ENCODE measurements at places on chromosomes 3 and 15.

- no peak for DNase-seq
Measured at GRCh38 chr15:21260966-21261395, 179.3 kb downstream of the POTEB3 start.

GRCh38 chr15:50257332-50257731 lies 8.2 kb downstream of the HDC start:
- no peak for DNase-seq

DNA sequence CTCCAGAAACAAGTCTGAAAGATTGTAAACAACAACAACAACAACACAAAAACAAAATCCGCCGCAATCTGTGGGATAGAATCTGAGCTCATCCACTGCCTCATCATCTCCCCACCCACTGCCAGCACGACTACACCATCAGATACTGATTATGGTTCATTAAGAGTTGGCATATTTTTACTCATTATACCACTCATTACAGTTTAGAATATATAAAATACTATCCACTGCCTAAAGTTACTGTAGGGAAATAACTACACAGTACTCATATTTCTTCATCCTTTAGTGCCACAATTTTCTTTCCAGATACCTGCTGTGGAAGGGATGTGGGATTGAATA lies 152.5 kb upstream of the PEX5L start:
- no peak for DNase-seq

DNA sequence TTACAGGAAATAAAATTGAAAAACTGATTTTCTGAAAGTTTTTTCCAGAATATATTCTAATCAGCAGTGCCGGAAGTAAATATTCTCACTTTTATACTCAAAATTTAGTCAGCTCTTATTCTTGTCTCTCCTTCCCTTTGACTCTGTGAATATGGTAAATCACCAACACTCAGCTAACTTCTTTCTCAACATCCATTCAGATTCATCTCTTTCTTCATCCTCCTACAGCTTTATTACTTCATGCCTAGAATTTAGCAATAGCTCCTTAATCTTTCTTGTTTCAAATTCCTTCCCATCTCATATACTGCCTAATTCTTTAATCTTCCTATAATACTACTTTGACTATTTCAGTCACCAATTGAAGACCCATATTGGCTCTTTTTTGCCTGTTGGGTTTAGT lies 67.9 kb downstream of the FGF7 start:
- DNase-seq: no peak

- peak; percentile 19 for DNase-seq
Measured at GRCh38 chr3:138946663-138947494, at the start of the genes FOXL2 and FOXL2NB. TSS of gene FOXL2 (minus strand) at chr3:138947137. CDS start at chr3:138946722, 415 bp downstream. TSS of gene FOXL2NB (plus strand) at chr3:138947217. CDS start at chr3:138947365, 148 bp downstream.

GRCh38 chr3:152346058-152346457 lies 77.3 kb downstream of the MBNL1 start:
- no peak for DNase-seq

GRCh38 chr3:15043408-15044171 lies 21.5 kb downstream of the MRPS25 start:
- DNase-seq: no peak

DNA sequence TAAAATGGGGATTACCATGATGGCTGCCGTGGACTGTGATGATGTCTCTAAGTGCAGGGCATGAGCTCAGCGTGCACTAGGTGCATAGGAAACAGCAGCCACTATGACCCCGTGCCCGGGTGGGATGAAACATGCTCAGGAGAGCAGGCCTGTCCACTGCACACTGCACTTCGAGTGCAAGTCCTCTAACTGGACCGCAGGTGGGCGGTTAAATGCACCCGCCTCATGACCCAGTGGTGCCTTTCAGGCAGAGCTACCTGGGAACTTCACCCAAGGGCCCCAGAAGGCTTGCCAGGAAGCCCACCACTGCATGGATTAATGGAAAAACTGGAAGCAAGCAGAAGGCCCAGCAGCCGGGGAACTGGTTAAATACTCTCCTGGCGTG lies 34.0 kb downstream of the PRKCD start:
- no peak for DNase-seq

- no peak for DNase-seq
Measured at GRCh38 chr3:48575366-48575765, 11.8 kb upstream of the UCN2 start.

GRCh38 chr3:177694316-177694715 lies 497.0 kb upstream of the TBL1XR1 start:
- no peak for DNase-seq

GRCh38 chr3:169146179-169146665 lies 517.3 kb downstream of the MECOM start:
- peak; percentile 58 for DNase-seq

- DNase-seq: no peak
Measured at GRCh38 chr15:35136321-35137189, 51.5 kb upstream of the NANOGP8 start.

DNA sequence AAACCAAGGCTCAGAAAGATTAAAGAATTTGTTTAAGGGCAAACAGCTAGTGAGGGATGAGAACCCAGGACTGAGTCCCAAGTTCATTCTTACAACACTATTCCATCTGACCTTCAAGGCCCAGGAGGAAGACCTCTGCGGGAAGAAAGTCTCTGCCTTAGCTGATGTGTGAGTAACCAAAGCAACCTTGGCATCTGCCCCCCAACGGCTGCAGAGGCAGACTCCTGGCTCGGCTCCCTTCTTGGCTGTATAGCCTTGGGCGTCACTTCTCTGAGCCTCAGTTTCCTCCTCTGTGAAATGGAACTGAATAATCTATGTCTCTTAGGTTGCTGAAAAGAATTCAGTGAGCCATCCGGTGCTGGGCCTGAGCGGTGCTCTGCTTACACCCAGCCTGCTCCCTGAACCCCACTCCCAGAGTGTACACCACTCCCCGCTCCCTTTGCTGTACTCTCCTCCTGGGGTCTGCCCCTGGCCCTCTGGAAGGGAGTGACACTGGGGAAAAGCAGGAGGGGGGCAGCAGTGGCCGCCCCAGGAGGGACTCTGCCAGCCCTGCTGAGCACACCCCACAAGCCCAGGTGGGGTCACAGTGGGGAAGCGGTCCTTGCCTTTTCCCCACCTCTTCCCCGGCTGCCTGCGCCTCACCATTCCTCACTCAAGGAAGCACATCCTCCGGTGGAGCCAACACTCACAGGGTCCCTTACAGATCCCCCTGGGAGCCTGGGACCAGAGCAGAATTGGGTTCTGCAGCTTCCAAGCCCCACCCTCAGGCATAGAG lies 97.3 kb downstream of the IQSEC1 start:
- DNase-seq: no peak

DNA sequence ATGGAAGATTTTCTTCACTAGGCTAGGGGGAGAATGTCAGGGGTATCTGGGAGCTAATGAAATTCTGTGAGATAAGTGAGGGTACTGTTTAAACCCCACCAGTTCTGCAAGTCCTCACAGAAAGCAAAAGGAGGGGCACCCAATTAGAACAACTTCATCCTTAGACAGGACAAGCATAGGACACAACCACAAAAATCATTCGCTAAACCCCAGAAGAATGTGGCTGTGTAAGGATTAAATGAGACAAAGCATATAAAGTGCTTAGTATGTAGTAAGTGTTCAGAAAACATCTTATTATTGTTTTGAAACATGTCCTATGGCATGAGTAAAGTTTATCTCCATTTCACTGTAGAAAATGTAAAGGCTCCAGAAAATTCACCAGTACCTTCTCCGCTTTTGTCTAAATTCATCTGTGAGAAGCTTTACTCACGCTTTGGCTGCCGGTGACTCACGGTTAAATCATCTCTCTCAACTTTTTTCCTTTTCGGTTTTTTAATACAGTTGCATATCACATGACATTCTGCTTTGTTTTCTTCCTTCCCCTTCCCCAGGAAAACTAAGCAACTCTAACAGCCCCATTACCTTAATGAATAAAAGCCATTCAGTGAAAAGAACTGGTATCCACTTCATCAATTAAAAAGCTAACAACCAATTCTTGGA lies 1.7 kb downstream of the CLRN1 start:
- DNase-seq: no peak

DNA sequence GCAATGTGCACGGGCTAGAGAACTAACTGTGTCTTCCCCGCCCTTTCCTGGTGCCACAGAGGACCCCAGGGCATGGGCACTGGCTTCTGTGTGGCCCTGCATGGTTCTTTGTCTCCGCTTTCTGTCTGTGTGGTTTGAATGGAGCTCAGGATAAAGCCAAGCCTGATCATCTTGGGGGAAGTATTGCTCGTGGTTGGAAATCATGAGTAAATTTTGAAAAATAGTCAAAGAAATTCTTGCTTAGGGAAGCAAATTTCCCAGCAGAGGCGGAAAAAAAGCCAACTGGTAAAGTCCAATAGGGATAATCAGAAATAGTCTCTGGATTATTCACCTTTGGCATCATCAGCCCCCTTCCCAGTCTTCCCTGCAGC lies 55.4 kb downstream of the MAGEF1 start:
- DNase-seq: no peak

DNA sequence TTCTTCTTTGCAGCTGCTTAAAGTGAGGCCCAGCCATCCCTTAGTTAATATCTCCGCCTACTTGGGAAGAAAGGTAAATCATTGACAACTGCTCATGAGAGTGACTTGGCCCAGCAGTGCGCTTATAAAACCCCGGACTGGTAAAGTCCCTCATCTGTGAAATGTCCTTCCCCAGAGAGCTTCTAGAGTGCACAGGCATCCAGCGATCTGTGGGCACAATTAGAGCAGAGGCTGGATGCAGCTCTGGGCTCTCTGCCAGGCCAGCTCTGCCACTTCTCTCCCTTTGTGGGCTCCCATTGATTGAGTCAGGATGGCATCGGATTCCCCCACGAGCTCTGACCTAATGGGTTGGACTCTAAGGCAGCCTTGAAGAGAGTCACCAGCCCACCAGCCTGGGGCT lies 219.0 kb upstream of the LINGO1 start:
- DNase-seq: no peak

- DNase-seq: peak; percentile 91
Measured at GRCh38 chr3:113744941-113745755, 901 bp downstream of the NAA50 start.

- no peak for DNase-seq
Measured at GRCh38 chr15:29457729-29458128, 188.1 kb upstream of the NSMCE3 start.

DNA sequence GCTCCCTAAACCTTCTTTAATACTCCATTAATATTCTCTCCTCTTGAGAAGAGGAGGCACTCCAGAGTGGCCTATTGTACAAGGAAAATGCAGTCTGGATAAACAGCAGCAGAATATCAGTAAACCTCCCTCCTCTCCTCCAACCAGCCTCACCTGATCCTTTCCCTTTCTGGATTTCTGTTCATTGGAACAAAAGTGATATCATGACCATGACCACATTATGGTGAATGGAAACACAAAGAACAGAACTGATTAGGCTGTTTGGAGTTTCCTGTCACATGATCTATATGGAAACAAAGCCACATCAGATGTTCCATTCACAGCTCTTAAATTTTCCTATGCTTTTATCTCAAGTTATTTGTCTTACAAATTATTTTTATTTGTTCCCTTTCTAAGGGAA lies 14.6 kb downstream of the C2CD4B start:
- DNase-seq: no peak

DNA sequence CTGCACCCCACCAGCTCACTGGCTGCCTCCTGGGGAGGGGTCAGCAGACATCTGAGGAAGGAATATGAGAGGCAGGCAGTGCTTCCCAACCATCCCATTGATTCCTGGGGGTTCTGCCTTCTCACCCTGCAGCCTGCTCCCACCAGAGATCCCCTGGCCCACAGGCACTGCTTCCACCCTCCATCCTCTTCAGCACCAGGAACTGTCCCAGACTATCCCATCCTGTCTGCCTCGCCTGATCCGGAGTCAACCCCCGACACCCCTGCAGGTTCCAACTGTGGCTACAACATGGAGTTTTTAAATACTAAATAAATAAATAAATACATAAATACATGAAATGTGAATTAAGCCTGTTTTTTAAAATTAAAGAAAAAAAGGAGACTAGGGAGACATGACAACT lies 43.6 kb downstream of the CACNA2D2 start:
- no peak for DNase-seq

DNA sequence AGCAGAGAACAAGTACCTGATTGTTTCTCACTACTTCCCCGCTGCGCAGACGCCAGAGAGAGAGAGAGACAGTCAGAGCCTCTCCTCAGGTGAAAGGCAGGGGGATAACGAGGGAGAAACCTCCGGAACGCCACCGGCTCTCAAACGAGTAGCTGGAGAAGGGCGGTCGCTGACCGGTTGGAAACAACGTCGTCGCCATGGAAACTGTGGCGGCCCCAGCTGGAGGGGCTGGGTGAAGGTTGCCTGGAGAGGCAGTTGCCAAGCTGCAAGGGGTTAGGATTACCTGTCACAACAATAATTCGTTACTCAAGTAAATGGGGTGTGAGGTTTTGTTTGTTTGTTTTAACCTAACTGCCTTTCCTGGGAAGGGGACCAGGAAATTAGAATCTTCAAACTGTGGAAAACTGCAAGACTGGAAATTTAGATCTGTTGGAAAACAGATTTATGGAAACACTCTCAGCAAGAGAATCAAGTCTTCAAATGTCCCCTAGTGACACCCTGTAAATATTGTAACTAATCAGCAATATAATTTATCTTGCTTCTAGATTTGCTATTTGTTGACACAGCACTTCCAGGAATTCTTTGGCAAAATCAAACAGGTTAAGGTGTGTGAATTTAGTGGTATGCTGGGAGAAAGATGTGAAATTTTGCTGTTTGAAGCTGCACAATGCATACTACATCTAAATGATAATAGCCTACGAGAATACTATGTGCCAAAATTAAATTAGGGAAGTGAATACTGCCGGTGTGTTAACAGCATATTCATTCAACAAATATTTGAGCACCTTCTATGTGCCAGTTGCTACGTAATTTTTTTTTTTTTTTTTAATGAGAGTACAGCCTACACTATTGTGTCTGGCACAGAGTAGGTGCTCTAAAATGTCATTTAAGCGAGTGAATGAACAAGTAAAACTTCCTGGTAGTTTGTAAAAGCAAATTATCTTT lies at the start of gene DNAH12:
Gene DNAH12, minus strand, starts transcription at position 164 of the 945 bp plus-strand sequence. CDS start 1,474 bp downstream, outside the sequence.
- DNase-seq: peak; percentile 30

DNA sequence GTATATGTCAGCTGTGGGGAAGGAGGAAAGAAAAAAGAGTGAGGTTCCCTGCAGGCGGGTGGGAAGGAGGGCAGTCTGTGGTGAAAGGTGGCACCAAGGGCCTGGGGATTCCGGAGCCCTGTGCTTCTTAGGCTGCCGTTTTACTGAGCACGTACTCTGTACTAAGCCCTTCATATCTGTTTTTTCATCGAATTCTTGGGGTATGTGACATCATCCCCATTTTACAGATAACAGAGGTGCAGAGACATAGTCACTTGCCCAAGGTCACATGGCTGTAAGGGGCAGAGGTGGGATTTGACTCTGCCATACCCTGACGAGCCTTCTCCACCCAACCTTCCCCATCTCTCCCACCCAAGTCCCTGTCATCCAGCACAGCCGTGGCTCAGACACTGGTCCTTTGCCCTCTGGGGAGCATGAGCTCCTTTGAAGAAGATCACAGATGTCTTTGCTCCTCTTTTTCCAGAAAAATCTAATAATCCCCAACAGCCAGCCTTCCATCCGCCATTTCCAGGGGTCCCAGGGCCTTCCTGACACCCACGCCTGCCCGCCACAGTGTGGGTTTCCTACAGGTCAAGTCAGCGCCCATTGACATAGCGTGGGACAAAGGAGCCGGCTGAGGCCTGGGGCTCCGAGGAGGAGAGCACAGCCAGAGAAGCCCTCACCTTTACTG lies 24.2 kb downstream of the CYP11A1 start:
- no peak for DNase-seq
